ENCODE measurements at places on chromosomes 4 and X. TPM values are rescaled to one million over a fixed set of nuclear protein-coding genes. Genes with fewer than 3 reads are reported as not detected.

DNA sequence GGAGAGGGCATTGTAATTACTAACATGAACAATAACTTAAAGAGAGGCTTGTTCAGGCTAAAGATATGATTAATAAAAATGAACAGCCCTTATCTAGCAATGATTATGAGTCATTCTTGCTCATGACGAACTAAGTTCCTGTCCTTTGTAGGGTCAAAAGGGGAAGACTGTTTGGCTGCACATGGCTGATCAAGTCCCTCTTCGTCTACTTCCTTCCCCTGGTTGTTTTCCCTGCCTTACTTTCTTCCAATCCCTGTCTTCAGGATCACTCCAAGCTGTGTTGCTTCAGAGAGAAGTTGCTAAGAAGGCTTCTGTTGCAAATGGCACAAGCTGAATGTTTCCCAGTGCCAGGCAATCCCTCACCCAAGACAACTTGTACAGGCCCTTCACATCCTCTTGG lies 115.0 kb upstream of the HS3ST1 start:
- H3K36me3 ChIP-seq = no peaks in the 10 kb centered on the region
- no peak for DNase-seq
- no peaks in the 10 kb centered on the region for H3K27me3 ChIP-seq
- H3K4me1 ChIP-seq = no peaks in the 10 kb centered on the region
- H3K27ac ChIP-seq = peak overlapping the region; percentile 28

DNA sequence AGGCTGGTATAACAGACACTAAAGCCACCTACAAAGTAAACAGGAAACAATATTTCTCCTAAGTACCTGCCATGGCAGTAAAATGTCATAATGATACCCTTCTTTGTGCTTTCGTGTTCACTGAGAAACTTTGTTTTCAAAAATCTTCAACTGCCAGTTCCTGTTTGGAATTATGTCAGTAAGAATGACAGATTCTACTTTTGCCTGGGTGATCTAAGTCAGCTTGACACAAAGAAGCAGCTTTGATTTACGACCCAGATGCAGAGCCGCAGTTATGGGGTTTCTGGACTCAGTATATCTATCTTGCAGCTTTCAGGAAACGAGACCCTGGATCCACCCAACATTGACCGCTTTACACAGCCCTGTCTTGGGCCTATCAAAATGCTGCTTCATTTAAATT lies 71.2 kb downstream of the SNX25 start:
- no peak for DNase-seq
- H3K4me1 ChIP-seq = no peaks in the 10 kb centered on the region
- H3K27me3 ChIP-seq = no peaks in the 10 kb centered on the region
- no peaks in the 10 kb centered on the region for H3K36me3 ChIP-seq

DNA sequence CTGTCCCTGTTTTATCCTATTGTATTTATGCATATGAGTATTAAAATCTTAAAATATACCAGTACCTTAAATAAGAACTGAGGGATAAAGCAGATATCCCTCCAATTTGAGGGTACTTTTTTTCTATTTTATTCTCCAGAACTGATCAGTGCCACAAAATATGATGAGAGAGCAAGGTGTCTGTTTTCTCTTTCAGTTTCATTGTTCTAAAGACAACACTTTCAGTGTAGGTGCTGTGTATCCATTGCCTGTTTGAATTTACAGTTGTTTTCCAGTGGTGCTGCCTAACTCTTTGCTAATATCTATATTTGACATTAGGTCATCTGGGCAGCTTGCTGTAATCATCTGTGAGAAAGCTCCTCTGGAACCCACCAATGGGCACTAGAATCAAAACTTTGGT lies 394.7 kb downstream of the IL1RAPL1 start:
- no peaks in the 10 kb centered on the region for H3K36me3 ChIP-seq
- no peak overlapping the region for H3K27ac ChIP-seq
- H3K27me3 ChIP-seq = no peaks in the 10 kb centered on the region
- H3K4me3 ChIP-seq = no peak overlapping the region
- no peak for DNase-seq
- no peaks in the 10 kb centered on the region for H3K4me1 ChIP-seq

DNA sequence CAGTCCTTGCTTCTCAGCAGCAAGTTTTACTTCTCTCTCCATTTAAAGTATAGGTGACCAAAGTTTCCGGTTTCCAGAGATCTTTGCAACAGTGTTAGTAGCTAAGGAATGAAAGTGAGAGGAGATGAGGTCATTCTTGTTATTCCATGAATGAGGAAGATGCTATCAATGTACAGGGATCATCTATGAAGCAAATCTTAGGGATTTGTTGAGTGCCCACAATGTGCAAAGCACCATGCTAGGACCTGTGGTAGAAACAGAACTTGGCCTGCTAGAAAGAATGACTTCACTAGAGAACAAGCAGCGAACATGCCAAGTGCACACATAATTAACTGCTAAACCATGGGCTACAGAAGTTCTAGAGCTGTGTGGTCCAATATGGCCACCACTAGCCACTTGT lies 112.5 kb downstream of the MID1 start:
- DNase-seq = no peak
- no peak overlapping the region for H3K4me3 ChIP-seq
- no peak overlapping the region for H3K27ac ChIP-seq
- H3K27me3 ChIP-seq = no peaks in the 10 kb centered on the region
- peaks cover 13% of the 10 kb centered on the region for H3K4me1 ChIP-seq
- H3K36me3 ChIP-seq = no peaks in the 10 kb centered on the region

- H3K4me3 ChIP-seq = no peak overlapping the region
- no peaks in the 10 kb centered on the region for H3K4me1 ChIP-seq
Observed at GRCh38 chrX:54978448-54978847, 15.5 kb downstream of the PFKFB1 start.

DNA sequence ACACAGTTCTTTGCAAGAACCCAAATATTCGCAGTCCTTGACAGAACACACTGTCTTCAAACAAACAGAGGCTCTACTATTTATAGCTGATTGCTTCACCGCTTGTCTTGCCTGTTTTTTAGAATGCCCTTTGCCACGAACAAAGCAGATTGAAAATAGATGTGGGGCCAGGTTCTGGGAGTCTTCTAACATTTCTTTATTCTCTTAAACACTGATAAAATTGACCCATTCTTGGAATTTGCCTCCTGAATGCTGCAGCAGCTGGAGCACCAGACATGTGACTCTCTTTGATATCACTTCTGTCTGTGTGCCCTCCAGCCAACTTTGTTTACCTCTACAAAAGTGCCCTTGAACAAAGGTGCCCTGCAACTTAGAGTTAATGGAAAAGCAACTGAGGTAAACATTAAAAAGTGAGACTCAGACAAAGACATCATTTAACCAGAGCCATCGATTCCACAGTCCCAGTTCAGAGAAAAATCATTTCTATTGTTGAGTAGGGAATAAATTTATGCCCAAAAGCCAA lies 64.2 kb upstream of the SPP1 start:
- H3K27ac ChIP-seq = peak overlapping the region; percentile 70
- no peak overlapping the region for H3K4me3 ChIP-seq
- no peaks in the 10 kb centered on the region for H3K36me3 ChIP-seq
- DNase-seq = no peak

The AMTN gene
- not detected for total RNA-seq

- H3K27me3 ChIP-seq = no peaks in the 10 kb centered on the region
- no peak overlapping the region for H3K27ac ChIP-seq
- no peaks in the 10 kb centered on the region for H3K36me3 ChIP-seq
- DNase-seq = no peak
Observed at GRCh38 chr4:21964762-21965319, 16.3 kb upstream of the KCNIP4 start.

The WWC2 gene
- total RNA-seq = 38.2 TPM

- no peak for DNase-seq
- H3K4me1 ChIP-seq = no peaks in the 10 kb centered on the region
- no peaks in the 10 kb centered on the region for H3K36me3 ChIP-seq
- H3K4me3 ChIP-seq = no peak overlapping the region
- H3K27me3 ChIP-seq = no peaks in the 10 kb centered on the region
Observed at GRCh38 chr4:48370260-48371134, 29.2 kb downstream of the SLAIN2 start.

DNA sequence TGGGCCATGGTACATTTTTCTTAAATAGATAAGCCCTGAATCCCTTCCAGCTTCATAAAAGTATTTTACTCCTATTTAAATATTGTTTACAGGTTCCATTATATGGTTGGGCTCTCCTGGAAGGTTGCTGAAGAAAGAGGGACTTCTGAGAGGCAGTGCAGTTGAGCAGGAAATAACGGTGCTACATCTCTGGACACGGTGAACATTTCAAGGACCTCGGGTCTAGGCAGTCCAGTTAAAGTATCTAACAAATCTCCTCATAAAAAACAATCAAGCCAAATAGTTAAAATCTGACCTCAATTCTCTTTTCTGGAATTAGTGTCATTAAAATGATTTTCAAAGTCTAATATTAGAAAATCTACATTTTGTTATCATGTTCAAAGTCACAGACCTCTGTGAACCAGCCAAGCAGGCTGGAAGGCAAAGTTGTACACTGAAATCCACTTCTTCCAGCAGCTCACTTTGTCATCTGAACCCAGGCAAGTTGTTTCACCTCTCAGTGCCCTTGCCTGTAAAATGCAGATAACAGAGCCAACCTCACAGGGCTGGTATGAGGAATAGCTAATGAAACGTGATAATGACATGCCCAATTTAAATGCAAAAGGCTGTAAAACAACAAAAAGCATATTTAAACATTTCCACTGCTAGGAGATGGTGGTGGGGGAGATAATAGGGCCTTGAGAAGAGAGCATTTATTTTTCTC lies 267.0 kb upstream of the KLF3 start:
- H3K4me3 ChIP-seq = no peak overlapping the region
- H3K27me3 ChIP-seq = no peaks in the 10 kb centered on the region
- DNase-seq = no peak
- H3K36me3 ChIP-seq = no peaks in the 10 kb centered on the region

- H3K4me1 ChIP-seq = peaks cover 19% of the 10 kb centered on the region
- DNase-seq = peak; percentile 38
- H3K27ac ChIP-seq = peak overlapping the region; percentile 99
Observed at GRCh38 chr4:145734576-145735346, 54.8 kb downstream of the C4orf51 start.

GRCh38 chrX:65476564-65476963 lies 58.0 kb downstream of the LAS1L start:
- no peak overlapping the region for H3K4me3 ChIP-seq
- no peak overlapping the region for H3K27ac ChIP-seq
- H3K4me1 ChIP-seq = no peaks in the 10 kb centered on the region
- H3K27me3 ChIP-seq = no peaks in the 10 kb centered on the region
- no peaks in the 10 kb centered on the region for H3K36me3 ChIP-seq

DNA sequence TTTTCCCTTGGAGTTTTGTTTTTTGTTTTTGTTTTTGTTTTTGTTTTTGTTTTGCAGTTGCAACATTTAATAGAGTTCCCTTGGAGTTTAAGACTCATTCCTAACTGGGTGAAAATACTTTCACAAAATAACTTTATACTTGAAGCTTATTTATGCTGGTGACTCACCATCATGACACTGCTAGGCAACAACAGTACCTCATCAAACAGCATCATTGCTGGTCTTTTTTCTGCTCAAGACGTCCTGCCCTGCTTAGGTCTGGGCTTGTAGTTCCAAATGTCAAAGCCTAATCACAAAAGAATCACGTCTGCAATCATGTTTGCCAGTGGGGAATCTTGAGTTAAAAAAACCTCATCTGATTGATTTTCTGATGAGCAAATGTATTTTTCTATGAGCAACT lies 105.7 kb upstream of the PRPS2 start:
- H3K4me1 ChIP-seq = no peaks in the 10 kb centered on the region
- no peak overlapping the region for H3K27ac ChIP-seq
- no peaks in the 10 kb centered on the region for H3K36me3 ChIP-seq
- no peak overlapping the region for H3K4me3 ChIP-seq

DNA sequence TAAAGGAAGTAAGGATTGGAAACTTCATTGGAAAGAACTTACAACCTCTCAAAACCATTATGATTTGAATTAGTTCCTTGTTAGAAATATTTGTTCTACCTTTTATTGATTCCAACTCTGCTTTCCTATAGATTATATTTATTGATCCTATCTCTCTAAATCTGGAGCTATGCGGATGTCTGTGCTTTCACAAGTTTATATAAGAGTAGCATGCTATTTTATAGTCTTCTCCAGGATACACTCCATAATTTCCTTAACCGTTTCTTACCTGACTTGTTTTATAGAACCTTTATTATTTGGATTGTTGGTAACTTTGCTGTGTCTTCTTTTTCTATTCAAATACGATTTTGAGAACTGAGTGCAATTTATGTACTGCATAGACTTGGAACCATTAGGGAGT lies 668.1 kb downstream of the RAPGEF2 start:
- H3K27ac ChIP-seq = no peak overlapping the region
- no peaks in the 10 kb centered on the region for H3K27me3 ChIP-seq
- no peak overlapping the region for H3K4me3 ChIP-seq
- DNase-seq = no peak

GRCh38 chrX:137565318-137565904 lies 516 bp upstream of the ZIC3 start:
- no peaks in the 10 kb centered on the region for H3K4me1 ChIP-seq
- peak overlapping the region; percentile 25 for H3K4me3 ChIP-seq
- H3K27me3 ChIP-seq = no peaks in the 10 kb centered on the region
- no peak overlapping the region for H3K27ac ChIP-seq

DNA sequence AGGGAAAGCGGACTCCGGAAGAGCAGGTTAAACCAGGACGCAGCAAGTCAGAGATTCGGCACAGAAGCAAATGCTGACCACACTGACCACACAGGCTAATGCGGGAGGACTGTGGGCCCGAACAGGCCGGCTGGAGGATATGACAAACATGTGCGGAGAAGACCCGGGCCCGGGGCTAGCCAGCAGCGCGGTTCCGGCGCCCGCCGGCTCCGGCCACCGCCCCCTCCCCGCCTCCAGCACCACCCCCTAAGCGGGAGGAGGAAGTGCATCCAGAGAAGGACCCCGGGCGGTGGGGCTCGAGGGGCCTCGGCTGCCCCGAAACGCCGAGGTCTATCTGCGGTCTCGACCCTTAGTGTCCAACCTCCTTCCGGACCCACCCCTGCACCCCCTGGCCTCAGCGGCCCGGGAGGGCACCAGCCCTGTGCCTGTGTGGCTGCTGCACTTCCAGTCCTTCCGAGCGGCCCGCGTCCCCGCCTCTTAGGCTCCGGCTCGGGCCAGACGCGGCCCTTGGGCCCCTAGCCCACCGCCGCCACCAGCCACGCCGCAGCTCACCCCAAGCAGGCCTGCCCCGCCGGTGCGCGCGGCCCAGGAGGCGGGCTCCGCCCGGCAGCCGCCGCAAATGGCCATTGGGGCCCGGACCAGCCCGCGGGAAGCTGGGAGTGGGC lies 2.1 kb downstream of the ELOVL6 start:
- no peak for DNase-seq
- no peaks in the 10 kb centered on the region for H3K4me1 ChIP-seq
- peak overlapping the region; percentile 91 for H3K4me3 ChIP-seq
- H3K27me3 ChIP-seq = no peaks in the 10 kb centered on the region

DNA sequence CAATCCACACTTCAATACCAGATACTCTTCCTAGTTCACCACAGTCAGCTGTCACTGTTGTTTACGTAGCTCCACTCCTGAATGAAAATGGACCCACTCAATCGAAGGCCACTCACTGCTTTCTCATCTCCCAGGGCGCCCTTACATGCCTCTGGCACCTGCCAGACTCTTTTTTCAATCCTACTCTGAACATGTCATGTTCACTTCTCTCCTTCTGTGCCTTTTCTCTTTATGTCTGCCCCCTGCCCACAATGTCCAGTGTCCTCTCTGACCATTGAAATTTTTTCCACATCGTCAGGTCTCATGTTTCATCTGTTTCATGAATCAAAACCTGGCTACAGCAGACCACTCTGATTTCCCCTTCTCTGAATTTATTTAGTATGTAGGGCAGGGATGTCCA lies 1.3 kb upstream of the MGAT4D start:
- no peaks in the 10 kb centered on the region for H3K36me3 ChIP-seq
- H3K27me3 ChIP-seq = no peaks in the 10 kb centered on the region
- no peak for DNase-seq
- H3K27ac ChIP-seq = no peak overlapping the region
- H3K4me1 ChIP-seq = no peaks in the 10 kb centered on the region
- no peak overlapping the region for H3K4me3 ChIP-seq

The DDX53 gene
- total RNA-seq = not detected

- no peaks in the 10 kb centered on the region for H3K4me1 ChIP-seq
- H3K4me3 ChIP-seq = no peak overlapping the region
- DNase-seq = no peak
- no peaks in the 10 kb centered on the region for H3K27me3 ChIP-seq
Observed at GRCh38 chr4:175411251-175411650, 400.8 kb downstream of the GPM6A start.
